ENCODE measurements at places on chromosomes 16 and 17.

- peak; percentile 81 for DNase-seq
Measured at GRCh38 chr17:82200743-82201497, 11.7 kb downstream of the CCDC57 start.

DNA sequence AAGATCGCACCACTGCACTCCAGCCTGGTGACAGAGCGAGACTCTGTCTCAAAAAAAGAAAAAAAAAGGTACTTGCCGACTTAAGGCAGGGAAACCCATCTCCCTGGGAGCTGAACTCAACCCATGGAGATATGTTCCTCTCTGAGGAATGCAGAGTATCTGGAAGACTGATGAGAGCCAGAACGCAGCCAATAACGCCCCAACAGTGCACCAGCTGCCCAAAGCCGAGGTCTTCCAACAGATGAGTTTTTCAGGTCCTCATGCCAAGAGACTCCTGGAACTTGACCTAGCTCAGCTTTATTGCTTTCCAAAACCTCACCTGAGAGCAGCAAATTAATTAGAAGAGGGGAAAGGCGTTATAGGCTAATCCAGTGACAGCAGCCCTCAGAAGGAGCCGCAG is 9.4 kb downstream of the ELAC2 start:
- DNase-seq = no peak

DNA sequence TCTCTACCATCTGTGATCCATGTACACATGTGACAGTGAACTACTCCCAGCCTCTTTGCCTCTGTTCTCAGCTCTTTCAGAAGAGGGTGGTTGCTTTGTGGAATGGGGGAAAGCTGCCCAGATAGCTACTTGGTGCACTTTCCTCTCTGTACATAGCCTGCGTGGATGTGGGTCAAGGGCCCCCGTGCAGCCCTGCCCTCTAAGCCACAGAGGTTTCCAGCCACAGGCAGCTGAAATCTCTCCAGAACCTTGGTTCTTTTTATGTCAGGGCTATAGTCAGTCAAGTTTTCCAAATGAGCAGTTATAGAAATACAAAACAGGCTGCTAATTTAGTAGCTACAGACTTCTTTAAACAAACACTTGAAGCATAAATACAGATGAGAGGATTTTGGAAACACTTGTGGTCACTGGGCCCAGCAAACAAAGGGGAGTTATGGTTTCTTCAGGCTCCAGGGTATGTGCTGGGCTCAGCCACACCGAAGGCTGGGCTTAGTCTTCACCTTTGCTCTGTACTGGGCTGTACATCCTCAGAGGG is 199.7 kb upstream of the ASIC2 start:
- DNase-seq = no peak

- DNase-seq = no peak
Measured at GRCh38 chr17:43453331-43453812, 30.4 kb upstream of the DHX8 start.

GRCh38 chr17:16255481-16255921 is 38.5 kb downstream of the PIGL start:
- no peak for DNase-seq

DNA sequence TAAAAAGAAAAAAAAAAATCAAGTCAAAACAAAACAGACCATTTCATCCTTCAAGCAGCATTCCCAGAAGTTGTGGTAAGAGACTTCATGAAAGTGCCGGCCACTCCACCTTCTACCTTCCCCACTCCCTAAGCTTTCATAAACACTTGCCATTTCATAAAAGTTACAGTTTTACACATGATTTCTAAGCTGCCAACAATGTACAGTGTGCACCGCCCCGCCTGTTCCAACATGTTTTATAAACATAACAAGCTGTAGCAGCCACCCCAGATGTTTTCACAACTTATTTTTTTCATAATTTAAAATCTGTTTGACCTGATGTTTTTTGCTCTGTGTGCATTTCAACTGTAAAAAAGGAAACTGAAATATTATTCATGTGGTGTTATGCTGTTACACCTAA is 608.1 kb downstream of the TOX3 start:
- no peak for DNase-seq

GRCh38 chr17:69733171-69734012 is 318.9 kb downstream of the MAP2K6 start:
- DNase-seq = no peak

GRCh38 chr17:11023639-11024479 is 186.0 kb upstream of the PIRT start:
- no peak for DNase-seq

DNA sequence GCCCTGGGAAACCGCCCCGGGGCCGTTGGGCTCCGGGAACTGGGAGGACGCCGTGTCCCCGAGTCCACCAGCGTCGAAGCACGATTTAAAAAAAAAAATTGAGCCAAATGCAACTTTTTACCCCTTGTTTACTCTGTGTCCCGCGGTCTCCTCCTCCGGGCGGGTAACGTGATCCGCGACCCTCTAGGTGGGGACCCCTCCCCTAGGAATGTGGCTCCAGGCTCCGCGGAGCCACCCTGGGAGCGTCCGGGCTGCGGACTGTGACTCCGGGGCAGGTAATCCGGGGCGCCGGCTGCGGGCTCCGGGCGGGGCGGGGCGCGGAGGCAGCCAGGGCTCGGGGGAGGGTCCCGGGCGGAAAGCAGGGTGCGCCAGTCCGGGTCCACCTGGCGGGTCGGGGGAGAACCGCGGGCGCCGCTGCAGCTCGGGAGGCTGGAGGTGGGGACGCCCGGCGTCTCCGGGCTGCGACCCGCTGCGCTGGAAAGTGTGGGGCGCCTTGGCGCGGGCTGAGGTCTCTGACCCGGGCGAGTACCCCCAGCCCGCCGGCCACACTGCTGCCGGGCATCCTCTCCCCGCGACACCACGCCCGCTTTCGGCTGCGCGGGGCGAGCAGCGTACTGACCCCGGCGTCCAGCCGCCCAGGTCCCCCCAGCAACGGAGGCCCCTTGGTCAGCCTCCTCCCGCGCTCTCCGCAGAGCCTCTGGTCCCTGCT is 852 bp upstream of the HELZ start:
- DNase-seq = peak; percentile 71

GRCh38 chr16:10562361-10562899 is 18.0 kb downstream of the EMP2 start:
- no peak for DNase-seq

GRCh38 chr16:4106516-4106915 is 9.7 kb downstream of the ADCY9 start:
- DNase-seq = no peak

DNA sequence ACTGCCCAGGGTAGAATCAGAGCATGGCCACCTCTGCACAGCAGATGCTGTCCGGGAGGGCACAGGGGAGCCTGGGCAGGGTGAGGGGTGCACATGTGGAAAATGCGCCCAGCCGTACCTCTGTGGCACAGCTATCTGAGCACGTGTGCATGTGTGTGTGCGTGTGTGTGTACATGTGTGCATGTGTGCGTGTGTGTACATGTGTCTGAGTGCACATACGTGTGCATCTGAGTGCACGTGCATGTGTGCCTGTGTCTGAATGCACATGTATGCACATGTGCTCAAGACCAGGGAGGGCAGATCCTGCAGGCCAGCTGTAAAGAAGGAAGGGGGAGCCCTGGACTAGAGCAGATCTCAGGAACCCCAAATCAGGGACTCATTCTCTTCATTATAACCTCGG is 37.3 kb upstream of the ENPP7 start:
- no peak for DNase-seq

DNA sequence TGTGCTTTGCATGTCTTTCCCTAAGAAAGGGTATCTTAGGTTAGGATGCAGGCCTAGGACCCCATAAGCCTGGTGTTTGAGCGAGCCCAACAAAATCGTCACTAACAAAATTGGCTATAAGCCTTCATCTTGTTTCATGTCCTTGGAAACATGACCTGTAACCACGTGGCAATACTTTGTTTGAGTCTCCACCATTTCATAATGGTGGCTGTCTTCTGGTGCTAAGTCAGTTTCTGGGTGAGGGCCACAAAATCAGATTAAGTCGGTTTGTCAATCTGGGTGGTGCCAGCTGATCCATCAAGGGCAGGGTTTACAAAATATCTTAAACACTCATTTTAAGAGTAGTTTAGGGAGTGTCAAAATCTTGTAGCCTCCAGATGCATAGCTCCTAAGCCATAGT is 33.0 kb downstream of the C16orf54 start:
- DNase-seq = no peak

GRCh38 chr16:54931120-54932014 is 702 bp downstream of the IRX5 start:
- no peak for DNase-seq

DNA sequence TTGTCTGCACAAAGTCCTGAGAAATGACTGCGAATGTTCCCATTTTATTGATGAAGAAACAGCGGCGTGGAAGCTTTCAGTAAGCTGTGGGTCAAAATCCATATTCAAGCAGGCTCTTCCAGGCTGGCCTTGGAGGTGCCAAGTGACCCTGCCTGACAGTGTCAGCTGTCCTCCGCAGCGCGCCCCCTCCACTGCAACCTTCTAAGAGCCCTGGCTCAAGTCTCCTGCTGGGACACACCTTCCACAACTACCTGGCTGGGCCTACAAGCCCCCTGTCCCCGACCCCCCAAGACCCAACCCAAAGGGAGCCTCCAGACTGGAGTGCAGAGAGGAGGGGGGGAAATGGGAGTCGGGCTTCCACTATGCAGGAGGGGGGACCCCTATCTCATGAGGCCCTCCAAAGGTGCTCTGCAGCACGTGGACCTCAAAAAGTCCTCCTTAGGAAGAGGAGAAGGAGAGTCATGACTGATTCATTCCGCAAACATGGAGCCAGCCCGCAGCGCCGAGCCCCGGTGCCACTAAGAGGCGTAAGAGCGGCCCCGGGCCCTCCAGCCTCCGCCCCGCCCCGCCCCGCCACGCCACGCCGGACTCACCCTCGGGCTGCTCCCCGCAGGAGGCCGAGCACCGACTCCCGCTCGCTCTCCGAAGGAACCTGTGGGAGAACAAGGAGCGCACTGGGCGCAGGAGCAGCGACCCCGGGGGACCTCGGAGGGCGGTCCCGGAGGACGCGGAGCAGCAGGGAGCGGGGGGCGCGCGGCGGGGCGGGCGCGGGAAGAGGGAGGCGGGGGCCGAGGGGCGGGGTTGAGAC is 574 bp downstream of the MPP3 start:
- DNase-seq = peak; percentile 64
